MM.1S (cell line): ENCODE measurements at places on chromosomes 3 and 15.

GRCh38 chr3:178083906-178084866 is 452.1 kb upstream of the KCNMB2 start:
- H3K4me1 ChIP-seq: peaks cover 50% of the 10 kb centered on the region
- H3K4me3 ChIP-seq: peak overlapping the region; percentile 37
- no peaks in the 10 kb centered on the region for H3K27me3 ChIP-seq
- no peaks in the 10 kb centered on the region for H3K36me3 ChIP-seq

DNA sequence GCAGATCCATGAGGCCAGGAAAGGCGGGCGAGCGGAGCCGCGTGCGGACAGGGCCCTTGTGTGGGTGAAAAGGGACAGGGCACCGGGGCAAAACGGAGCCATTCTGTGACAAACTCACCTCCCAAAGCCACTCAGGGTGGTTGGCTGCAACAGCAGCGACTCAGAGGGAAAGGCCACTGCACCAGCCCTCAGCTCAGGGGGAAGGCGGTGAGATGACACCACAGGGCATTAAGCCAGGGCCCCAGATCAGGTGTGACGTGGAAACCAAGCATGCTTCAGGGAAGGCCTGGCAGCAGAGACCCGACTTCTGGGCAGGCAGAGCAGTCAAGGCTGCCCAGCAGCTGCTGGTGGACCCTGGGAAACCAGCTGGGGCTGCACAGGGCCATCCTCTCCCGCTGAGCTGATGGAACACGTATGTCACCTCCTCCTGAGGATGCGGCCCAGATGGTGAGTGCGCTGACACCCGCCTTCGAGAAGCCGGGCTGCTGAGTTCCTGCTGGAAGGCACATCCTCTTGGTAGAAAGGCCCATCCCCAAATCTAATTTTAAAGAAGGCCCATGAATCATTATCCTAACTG is 82.3 kb downstream of the CHSY1 start:
- H3K27ac ChIP-seq: no peak overlapping the region
- no peak for DNase-seq
- no peak overlapping the region for H3K4me3 ChIP-seq
- H3K27me3 ChIP-seq: no peaks in the 10 kb centered on the region
- H3K4me1 ChIP-seq: no peaks in the 10 kb centered on the region; the same call in 1 of the 2 replicates

GRCh38 chr15:52193791-52194190 is 2.6 kb upstream of the GNB5 start:
- no peak for DNase-seq
- H3K27me3 ChIP-seq: no peaks in the 10 kb centered on the region
- H3K36me3 ChIP-seq: no peaks in the 10 kb centered on the region
- no peak overlapping the region for H3K4me3 ChIP-seq
- no peak overlapping the region for H3K27ac ChIP-seq
- H3K4me1 ChIP-seq: no peaks in the 10 kb centered on the region

DNA sequence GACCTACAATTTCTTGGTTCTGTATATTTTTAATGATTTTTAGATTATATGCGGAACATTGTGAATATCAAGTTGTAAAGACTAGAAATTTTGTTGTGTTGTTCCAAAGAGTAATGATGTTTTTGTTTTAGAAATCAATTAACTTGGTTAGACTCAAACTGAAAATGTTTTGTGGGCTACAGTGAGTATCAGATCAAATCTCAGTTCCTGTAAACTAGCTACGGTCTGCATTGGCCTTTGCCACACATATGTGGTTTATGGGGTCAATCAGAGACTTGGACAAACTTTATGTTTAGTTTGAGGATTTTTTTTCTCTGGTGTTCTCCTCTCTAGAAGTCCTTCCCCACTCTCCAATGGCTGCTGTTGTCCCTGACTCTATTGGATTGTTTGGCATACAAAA is 308.0 kb upstream of the THRB start:
- H3K4me3 ChIP-seq: no peak overlapping the region
- no peak overlapping the region for H3K27ac ChIP-seq
- H3K36me3 ChIP-seq: no peaks in the 10 kb centered on the region
- no peaks in the 10 kb centered on the region for H3K4me1 ChIP-seq
- no peaks in the 10 kb centered on the region for H3K27me3 ChIP-seq

GRCh38 chr15:81222007-81222406 is 25.3 kb downstream of the IL16 start:
- no peak overlapping the region for H3K4me3 ChIP-seq
- no peaks in the 10 kb centered on the region for H3K36me3 ChIP-seq
- no peak overlapping the region for H3K27ac ChIP-seq
- no peaks in the 10 kb centered on the region for H3K4me1 ChIP-seq
- DNase-seq: no peak
- no peaks in the 10 kb centered on the region for H3K27me3 ChIP-seq

- H3K36me3 ChIP-seq: no peaks in the 10 kb centered on the region
- H3K27ac ChIP-seq: peak overlapping the region; percentile 86
- peaks cover 11% of the 10 kb centered on the region; the same call in 1 of the 2 replicates for H3K4me1 ChIP-seq
- DNase-seq: peak; percentile 96
- H3K4me3 ChIP-seq: peak overlapping the region; percentile 58
- H3K27me3 ChIP-seq: peaks cover 32% of the 10 kb centered on the region
Measured at GRCh38 chr3:198080521-198081384, 120.7 kb downstream of the LMLN start.

DNA sequence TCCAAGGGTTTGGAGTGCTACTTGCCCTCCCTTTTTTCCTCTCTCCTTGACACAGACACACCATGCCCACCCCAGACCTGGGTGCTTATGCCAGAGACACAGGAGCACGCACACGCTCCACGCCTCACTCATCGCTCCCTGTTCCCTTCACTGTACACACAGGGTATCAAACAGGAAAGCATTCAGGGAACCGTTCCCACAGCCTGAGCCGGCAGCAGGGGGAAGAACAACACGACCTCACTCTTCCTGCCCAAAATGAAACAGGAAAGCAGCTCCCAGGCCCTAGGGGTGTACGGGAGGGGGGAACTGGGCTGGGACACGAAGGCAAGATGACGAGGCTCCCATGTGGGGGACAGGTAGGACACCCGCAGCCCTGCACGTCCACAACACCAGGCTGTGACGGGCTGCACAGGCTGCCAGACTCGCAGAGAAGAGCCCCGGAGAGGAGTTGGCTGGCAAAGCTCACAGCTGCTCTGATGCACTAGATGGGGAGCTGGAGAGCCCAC is 11.2 kb downstream of the DLL4 start:
- no peaks in the 10 kb centered on the region for H3K36me3 ChIP-seq
- no peak overlapping the region for H3K4me3 ChIP-seq
- DNase-seq: no peak
- no peak overlapping the region for H3K27ac ChIP-seq

GRCh38 chr3:158918451-158918850 is 116.6 kb downstream of the MFSD1 start:
- DNase-seq: no peak
- no peak overlapping the region for H3K27ac ChIP-seq
- no peaks in the 10 kb centered on the region for H3K27me3 ChIP-seq
- H3K4me1 ChIP-seq: peaks cover 14% of the 10 kb centered on the region
- no peak overlapping the region for H3K4me3 ChIP-seq

DNA sequence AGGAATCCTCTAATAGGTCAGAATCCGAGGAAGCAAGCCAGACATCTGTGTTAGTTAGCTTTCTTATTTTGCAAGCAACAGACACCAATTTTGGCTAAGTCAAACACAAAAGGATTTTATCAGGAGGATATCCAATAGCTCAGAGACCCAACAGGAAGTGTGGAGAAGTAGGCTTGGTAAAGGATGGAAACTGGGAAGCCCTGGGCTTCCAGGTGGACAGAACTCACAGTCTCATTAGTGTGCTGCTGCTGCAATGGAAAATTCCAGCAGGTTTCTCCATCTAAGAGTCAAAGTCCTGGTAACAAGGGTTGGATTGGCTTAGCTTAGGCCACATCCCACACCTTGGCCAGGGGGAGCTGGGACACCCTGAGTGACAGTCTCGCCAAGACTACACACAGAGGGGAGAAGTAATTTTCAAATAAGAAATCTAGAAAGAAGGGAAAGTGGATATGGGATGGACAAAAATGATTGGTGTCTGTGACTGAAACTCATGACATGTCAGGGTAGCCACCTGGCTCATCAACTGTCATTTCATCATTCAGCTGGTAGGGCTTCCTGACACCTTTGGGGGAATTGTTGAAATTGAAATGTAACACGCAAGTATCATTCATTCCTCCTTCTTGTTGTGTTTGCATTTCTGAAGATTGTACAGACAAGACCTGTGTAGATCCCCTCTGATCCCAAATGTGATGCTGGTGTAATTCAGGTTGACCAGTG is 158.6 kb downstream of the THSD4 start:
- H3K36me3 ChIP-seq: no peaks in the 10 kb centered on the region
- no peaks in the 10 kb centered on the region for H3K4me1 ChIP-seq
- no peak overlapping the region for H3K27ac ChIP-seq
- no peaks in the 10 kb centered on the region for H3K27me3 ChIP-seq
